Activated CD4-positive, alpha-beta T cell treated with anti-CD3 and anti-CD28 coated beads, Interleukin-2, amount 50 U/mL, for 48 hours (primary cell): ENCODE measurements at places on chromosomes 3 and 15.
A peak's percentile ranks its signal among the peaks of the same experiment; 100 is the strongest.

- no peak for DNase-seq
These were observed 36.2 kb downstream of the FAM174B start for GRCh38 chr15:92619145-92620101.

GRCh38 chr3:48623851-48624547 lies 2.4 kb upstream of the TMEM89 start:
- DNase-seq, result no peak

- DNase-seq, result no peak
These were observed 23.2 kb downstream of the MELTF start for GRCh38 chr3:197006446-197006845.

DNA sequence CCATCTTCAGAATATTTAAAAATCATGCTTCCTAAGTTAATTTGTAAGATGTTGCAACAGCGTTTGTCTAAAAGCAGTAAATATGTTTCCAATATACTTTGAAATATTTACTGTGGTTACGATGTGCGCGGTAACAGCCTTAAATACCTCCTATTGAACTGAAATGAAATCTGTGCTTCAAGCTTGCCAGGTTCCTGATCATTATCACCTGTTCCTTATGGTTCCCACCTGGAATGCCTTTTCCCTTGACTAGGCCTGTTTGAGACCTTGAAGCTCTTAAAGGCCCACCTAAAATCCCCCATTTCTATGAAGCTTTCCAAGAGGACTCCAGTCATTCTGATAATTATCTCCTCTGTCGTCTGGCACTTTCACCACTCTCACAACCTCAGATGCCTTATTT lies 146.7 kb downstream of the NAALADL2 start:
- DNase-seq, result no peak

- DNase-seq, result no peak
These were observed 45.6 kb downstream of the NOX5 start for GRCh38 chr15:69060041-69060481.

- no peak for DNase-seq
These were observed 240.8 kb upstream of the KCNMB2 start for GRCh38 chr3:178295292-178295912.

DNA sequence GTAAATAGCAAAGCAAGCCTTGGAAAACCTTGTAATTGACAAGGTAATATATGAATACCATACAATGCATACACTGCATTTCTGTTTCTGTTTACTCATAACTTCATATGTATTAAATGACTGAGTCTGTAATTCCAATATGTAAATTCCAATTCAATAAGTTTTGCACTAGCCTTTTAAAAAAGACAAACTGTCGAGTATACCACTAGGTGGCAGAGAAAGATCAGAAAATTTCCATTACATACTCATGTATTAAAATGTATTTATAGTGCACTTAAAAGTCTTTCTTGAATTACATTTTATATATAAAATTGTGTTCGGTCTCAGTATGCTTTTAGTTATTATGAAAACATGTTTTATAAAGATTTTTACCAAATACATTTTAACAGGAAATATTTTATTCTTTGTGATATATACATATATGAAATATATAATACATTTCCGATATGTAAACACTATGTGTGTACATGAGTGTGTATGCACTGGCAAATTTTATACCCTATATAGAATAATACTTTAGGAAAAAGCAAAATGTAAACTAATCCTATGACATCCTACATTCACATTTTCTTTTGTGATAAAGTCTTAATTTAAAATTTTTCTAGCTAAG lies 216.8 kb downstream of the VGLL3 start:
- no peak for DNase-seq

DNA sequence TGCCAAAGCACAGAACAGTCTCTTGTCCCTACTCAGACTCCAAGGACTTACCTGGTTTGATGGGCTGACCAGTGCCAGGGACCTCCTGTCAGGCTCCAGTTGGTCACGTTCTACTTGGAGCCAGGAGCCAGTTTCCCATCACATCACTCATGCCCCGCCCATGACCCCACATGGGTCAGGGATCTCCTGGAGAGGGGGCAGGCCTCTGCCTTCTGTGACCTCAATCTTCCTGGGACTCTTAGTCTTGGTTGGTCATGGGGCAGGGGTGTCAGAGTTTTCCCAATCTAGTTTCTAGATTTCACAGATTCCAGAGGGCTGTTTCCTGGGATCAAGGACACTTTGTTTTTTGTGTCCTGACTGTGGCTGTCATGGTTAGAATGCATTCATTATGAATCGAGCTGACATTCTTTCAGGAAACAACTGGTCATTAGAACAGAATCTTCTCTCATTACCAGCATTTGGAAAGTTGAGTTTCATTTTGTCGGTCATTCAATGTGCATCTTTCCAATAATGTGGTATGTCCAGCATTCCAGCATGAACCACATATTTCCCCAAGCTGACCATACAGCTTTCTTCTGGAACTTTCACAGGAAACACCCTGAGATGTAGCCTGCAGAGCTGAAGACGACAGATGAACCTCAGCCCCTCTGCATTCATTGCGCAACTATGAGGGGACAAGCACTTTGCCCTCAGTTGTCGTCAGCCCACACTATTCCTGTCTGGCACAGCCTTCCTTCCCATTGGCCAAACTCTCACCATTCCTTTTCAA lies 19.8 kb downstream of the CYP19A1 start:
- DNase-seq, result no peak

GRCh38 chr15:91853948-91854638 lies 585 bp downstream of the SLCO3A1 start:
- peak; percentile 43 for DNase-seq

DNA sequence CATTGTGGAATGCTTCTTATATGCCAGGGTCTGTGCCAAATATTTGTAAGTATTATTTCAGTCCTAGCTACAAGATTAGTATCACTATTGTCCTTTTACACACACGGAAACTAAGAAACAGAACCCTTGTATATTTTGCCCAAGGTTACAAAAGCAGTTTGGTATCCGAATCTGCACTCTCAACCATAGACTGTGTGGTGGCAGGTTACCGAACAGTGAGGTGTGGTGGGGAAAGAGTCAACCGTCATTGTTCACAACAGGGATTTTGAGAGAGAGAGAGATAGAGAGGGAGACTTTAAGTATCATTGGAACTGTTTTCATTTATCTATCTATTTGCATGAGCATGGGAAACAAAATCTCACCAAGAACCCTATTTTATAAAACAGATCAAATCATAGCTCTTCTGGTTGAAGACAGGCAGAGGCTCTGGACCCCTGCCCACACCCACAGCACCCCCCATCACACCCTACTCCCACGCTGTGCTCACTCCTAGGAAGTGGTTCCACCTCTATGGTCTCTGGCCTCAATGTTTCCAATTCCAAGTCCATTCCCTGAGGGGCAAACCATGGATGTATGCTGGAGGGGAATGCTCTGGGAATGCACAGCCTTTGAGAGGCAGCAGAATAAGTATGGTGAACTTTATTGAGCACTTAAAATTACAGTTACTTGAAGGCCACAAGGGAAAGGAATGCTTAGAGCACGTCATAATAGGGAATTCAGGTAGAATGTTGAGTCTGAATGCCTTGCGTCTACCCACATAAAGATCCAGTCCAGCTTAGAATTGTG lies 69.0 kb downstream of the ARHGAP31 start:
- DNase-seq, result no peak

DNA sequence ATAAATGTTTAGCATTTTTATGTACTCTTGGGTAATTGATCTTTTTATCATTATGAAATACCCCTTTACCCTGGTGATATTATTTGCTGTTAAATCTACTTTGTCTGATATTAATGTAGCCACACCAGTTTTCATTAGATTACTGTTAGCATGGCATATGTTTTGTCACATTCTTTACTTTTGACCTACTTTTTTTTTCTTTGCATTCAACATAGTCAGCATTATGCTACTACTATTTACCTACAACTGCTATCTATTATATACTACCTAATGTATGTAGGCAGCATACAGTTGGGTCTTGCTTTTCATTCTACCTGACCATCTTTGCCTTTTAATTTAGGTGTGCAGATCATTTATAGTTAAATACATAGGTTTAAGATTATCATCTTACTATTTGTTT lies 1429.6 kb upstream of the ALCAM start:
- DNase-seq, result no peak

DNA sequence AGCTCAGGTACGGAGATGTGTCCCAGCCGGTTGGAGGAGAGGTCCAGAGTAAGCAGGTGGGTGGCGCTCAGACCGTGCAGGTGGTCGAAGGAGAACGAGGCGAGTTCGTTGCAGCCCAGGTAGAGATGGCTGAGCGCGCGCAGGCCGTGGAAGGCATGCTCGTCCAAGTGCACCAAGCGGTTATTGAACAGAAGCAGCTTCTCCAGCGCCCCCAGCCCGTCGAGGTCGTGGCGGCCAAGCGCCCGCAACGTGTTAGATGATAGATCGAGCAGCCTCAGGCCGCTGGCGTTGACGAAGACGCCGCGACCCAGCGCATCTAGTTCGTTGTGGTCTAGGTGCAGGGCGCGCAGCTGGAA lies 648 bp downstream of the AMIGO3 start:
- DNase-seq, result no peak

DNA sequence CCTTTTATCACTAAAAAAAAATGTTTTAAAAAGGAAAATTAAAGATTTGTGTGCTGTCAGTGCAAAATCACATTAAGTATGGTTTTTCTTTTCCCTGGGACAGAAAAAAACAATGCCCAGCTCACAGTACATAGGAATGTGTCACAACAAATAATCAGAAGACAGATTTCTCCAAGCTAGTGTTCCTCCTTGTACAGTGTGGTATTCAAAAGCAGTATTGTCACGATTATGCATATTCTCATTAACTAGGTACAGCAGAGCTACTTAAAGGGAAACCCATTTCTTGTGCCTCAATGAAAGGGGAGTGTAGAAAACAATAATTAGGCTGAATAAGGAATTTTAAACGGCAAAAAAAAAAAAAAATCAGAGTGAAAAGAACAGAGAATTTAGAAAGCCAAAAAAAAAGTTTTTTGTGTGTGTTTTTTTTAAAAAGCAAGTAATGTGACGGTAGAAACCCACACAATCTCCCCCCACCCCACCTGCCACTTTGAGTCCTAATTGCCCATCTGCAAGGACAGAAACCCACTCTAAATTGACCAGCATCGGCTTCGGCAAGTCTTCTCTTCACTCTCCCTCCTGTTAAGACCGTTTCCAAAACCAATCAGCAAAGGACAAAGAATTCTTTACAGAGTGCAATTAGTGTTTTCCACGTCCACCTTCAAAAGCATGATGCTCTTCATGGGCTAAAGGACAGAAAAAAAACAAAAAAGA lies 41.0 kb downstream of the EIF4E3 start:
- DNase-seq, result no peak

- DNase-seq, result no peak
These were observed 3.6 kb downstream of the CHSY1 start for GRCh38 chr15:101248274-101248673.

- DNase-seq, result no peak
These were observed 123.2 kb upstream of the TUSC7 start for GRCh38 chr3:116586285-116586944.

GRCh38 chr3:55362210-55362960 lies 124.7 kb downstream of the WNT5A start:
- DNase-seq, result no peak

- no peak for DNase-seq
These were observed 28.9 kb downstream of the TNFAIP8L3 start for GRCh38 chr15:51065781-51066180.

- no peak for DNase-seq
These were observed 16.6 kb downstream of the LYSMD4 start for GRCh38 chr15:99716540-99717095.

DNA sequence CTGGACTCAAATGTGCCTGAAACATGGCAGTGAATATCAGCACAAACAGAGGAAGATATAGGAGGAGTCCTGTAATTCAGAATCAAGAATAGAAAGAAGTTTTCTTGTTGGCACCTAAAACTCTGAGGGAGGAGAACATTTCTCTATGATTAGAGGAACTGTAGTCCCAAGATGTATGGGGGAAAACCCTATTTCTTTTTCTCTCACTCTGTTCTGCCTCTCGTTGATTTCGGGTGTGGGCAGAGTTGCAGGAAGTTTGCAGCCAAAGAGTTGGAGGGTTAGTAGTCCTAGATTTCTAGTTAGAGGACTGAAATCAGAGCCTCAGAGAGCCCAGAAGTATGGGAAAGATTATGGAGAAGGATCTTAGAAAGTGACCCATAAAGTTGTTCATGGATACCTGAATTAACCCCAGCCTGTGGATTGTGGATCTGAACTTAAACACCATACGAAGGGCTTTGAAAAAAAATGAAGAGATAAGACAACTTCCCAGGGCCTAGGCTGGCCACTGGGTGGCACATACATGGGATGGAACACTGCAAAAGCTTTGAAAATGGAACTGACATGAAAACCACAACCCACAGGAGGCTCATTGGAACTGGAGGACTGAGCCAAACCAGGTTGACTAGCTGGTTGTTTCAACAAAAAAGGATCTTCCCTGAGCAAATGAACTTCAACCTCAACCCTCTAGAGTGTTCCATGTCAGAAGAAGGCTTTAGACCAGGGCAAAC lies 34.6 kb downstream of the FMN1 start:
- DNase-seq, result no peak

DNA sequence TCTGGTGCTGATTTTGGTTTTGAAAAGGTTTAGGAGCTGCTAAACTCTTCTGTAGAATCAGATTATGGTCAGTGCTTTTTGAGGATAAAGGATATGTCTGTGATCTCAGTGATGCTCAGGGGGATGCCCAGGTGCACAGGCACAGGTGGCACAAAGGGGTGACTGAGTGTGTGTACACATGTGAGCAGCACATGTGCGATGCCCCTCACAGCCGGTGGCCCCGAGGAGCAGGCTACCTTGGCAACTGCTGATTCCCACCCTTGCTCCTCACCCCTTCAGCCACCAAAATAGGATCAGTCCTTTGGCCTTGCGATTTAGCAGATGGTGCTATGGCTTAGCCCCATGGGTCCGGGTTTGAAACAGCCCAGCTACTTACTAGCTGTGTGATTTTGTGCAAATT lies 51.1 kb downstream of the POMGNT2 start:
- no peak for DNase-seq

DNA sequence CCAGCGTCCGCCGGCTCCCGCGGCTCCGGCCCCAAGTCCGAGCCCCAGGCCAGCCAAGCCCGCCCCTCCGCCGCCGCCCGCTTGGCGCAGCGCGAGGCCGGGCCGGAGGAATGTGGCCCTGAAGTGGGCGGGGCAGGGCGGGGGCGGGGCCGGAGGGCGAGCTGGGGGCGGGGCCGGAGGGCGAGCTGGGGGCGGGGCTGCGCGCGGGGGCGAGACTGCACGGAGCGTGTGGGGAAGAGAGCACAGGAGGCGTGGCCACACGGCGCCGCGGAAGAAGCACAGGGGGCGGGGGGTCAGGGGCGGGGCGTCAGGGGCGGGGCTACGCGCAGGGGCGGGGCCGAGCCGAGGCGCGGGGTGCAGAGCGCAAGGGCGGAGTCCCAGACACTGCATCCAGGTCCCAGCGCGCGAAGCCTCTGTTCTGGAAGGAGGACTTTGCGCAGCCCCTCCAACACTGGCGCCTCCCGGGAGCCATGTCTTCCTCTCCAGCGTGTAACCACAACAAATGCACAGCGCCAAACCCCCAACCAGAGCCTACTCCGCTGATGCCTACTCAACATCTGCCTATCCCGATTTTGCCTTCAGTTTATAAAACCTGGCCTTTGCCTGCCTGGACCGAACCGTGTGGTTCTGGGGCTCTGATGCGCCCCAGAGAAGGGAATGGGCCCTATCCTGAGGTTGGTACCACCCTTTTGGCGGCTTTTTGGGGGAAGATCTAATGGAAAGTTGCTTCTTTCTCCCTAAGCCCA lies 105.5 kb downstream of the IQSEC1 start:
- peak; percentile 87 for DNase-seq
